CD4-positive, alpha-beta T cell (primary cell): ENCODE measurements at places on chromosomes 16 and 17.

- DNase-seq = no peak
These were observed 22.6 kb downstream of the PRDM7 start for GRCh38 chr16:90054554-90054953.

GRCh38 chr16:86492961-86493629 lies 17.2 kb upstream of the FOXF1 start:
- DNase-seq = no peak

- no peak for DNase-seq
These were observed 4.7 kb upstream of the KRTAP3-1 start for GRCh38 chr17:41013606-41014005.

- no peak for DNase-seq
These were observed 747.1 kb downstream of the KCNJ2 start for GRCh38 chr17:70916469-70916868.

GRCh38 chr16:85090873-85091521 lies 21.3 kb downstream of the CIBAR2 start:
- no peak for DNase-seq
